Lung (tissue), 17 donors: ENCODE measurements at places on chromosomes 3 and 15.
A peak's percentile ranks its signal among the peaks of the same experiment; 100 is the strongest.

- DNase-seq = peak; percentile 78
These were observed 45.3 kb downstream of the TCF12 start for GRCh38 chr15:56963710-56964109.

DNA sequence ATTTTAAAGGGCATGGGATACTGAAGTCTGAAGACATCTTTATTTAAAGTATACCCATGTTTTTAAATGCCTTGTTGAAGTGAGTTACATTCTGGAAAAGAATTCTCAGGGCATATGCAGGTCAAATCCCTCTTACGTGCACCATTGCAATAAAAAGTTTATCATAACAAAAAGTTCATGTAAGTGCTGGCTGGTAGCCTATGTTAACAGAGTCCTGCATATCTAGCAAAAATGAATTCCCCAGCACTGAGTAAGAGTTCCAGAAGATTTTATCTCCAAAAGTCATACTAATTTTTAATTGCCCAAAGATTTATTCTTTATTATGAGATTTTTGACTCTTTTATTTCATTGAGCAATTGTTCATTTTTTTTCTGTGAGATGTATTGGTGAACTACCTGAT, 104.7 kb upstream of the ROBO1 start:
- DNase-seq = no peak

- no peak for DNase-seq
These were observed 111.2 kb upstream of the NANOGP8 start for GRCh38 chr15:35196273-35196672.

DNA sequence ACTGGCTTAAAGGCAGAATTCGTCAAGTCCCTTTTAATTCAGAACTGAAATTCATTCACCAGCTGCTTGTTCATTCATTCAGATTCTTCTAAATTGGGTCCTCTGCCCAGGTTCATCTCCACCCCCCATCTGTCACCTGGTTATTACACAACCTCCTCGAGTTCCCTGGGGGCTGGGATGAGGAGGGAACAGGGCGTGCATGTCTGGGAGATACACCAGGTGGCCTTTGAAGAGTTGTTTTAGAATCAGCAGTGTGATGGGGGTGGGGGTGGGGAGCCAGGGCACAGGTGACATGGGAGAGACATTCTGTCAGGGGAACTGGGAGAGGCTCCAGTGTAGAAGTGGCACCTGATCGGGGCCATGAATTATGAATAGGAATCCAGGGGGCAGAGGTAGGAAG, 8.2 kb downstream of the SNX33 start:
- DNase-seq = no peak

DNA sequence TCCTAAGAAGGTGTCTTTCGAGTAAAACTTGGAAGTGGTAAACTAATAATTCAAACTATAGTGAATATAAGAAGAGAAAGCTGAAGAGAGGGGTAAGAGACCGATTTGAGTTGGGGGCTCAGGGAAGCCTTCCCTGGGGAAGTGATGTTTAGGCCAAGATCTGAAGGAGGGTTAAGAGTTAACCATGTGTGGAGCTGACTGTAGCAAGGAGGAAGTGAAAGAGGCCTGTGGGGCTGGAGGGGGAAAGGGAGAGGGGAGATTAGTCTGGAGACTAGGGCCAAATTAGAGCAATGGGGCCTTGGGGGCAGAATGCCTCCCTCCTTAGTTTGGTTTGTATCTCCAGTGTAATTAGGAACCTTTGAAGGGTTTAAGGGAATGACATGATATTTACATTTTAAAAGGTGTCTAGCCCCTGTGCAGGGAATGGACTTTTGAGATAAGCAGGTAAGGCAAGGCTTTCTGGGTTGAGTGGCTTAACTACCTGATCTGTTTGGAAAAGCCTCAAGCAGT, 2.2 kb downstream of the ZNF592 start:
- DNase-seq = no peak

DNA sequence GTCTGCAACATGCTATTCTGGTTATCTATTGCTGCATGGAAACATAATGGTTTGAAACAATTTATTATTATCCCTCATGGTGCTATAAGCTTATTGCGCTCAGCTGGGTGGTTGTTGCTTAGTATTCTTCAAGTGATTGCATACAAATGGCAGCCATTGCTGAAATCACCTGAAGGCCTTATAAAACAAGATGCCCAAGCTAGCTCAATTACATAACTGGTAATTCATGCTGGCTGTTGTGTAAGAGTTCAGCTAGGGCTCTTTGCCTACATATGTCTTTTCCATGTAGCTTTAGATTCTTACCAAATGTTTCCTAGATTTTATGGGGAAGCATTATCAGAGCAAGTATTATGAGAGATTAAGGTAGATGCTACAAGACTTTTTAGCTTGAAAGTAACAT, 644.0 kb upstream of the CBLB start:
- no peak for DNase-seq

DNA sequence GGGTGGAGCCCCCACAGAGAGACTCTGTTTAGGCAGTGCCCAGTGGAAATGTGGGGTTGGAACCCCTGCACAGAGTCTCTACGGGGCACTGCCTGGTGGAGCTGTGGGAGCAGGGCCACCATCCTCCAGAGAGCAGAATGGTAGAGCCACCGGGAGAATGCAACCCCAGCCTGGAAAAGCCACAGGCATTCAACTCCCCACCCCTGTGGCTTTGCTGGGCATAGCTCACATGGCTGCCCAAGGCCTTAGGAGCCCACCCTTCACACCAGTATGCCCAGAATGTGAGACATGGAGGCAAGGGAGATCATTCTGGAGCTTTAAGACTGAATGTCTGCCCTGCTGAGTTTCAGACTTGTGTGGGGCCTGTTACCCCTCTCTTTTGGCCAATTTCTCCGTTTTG, 19.0 kb upstream of the CHCHD6 start:
- no peak for DNase-seq

GRCh38 chr15:56207092-56207491, 36.6 kb downstream of the RFX7 start:
- no peak for DNase-seq

- DNase-seq = peak; percentile 47
These were observed at the start of gene HRH1 for GRCh38 chr3:11154036-11154952. HRH1 (plus strand) TSS chr3:11154493; CDS start chr3:11259038, 104,545 bp downstream.

DNA sequence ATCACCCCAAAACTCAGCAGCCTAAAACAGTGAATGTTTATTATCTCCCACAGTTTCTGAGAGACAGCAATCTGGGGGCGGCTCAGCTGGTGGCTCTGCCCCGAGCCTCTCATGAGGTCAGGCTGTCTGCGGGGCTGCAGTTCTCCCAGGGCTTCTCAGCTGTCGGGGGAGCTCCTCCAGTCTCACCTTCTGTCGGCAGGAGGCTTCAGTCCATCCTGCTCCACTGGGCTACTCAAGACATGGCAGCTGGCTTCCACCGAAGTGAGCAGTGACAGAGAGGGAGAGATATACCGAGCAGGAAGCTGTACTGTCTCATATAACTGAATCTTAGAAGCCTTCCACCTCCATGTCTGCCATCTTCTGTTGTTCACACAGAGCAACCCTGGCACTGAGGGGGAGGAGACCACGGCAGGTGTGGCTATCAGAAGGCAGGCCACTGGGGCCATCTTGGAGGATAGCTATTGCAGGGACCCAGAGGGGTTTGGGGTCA, 72.8 kb upstream of the ITGA11 start:
- no peak for DNase-seq

- no peak for DNase-seq
These were observed 124.2 kb downstream of the SLC25A26 start for GRCh38 chr3:66344848-66345578.

- DNase-seq = peak; percentile 61
These were observed 103.1 kb downstream of the HCN4 start for GRCh38 chr15:73265536-73266153.

DNA sequence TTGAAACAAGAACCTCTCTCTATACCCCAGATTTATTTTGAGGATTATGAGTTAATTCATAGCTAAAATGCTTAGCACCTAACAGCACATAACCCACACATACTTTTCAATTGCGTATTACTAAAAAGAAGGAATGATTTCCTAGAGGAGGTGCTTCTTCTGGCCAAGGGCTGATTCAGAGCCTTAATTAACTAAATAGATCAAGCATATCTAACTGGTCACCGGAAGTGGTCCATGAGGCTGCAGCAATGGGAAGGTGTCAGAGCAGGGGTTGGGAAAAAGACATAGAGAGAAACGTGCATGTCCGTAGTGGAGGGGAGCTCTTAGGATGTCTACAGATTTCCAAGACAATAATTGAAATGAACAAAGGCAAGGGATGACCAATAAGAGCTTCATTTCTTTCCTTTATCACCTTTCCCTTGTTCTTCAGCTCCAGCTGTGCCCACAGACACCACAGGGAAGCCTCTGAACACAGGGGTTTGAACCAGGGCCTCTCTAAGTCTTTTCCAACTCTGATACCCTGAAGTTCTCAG, 467 bp downstream of the HGD start:
- DNase-seq = no peak

GRCh38 chr3:43461345-43461744, 160.5 kb downstream of the ANO10 start:
- no peak for DNase-seq

- no peak for DNase-seq
These were observed 67.9 kb upstream of the CCDC54 start for GRCh38 chr3:107309312-107309711.

DNA sequence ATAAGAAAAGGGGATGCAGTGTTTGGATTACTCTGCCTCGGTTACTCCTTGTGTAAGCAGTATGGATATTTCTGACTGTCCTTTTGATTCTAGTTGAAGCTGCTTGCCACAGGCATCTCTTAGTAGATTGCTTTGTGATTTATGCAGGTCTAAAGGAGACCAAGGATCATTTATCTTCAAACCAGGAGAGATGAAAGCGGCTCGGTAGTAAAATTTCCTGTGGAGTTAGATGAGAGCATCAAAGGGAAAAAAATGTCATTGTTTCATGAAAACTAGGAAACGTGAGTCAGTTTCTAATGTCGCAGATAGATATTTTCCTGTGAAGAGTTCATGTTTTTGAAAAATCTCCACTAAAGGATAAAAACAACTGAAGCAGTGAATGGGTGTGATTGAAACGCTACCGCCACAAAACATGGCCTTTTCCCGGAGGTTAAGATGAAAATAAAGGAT, 254.0 kb upstream of the TBL1XR1 start:
- DNase-seq = no peak

DNA sequence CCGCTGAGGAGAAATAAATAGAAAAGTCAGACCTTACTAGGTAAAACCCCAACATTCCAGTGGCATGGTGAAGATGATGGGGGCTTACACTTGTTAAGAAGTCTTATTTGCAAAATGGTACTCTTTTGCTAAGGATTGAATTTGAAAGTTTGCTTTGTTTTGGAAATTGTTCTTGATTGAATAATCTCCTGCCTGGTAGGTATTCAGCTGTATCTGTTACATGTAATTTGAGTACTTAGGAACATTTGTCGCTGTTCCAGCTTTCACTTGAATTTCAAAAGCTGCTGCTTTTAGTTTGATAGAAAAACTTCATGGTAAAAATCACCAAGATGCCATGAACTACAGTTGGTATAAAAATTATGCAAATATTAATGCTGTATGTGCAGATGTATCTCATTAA, 44.6 kb downstream of the TFG start:
- DNase-seq = peak; percentile 31

DNA sequence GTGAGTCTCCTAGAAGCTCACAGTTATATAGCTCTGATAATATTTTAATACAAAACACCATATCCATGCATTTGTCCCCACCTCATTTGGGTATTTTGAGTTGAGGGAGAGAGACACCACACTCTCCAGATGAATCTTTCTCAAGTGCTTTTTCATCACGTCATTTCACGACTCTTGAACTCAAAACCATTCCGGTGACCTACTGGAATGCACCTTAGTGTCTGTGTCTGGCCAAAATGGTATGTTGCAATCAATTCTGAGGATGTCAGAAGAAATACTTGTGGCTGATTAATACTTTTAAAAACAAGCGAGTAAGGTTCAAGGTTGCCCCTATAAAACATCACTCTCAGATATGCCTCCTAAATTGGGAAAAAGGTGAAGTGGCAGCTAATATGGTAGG, 352.6 kb upstream of the ICE2 start:
- DNase-seq = no peak

GRCh38 chr3:49410846-49411534, 786 bp downstream of the RHOA start:
- DNase-seq = peak; percentile 40

DNA sequence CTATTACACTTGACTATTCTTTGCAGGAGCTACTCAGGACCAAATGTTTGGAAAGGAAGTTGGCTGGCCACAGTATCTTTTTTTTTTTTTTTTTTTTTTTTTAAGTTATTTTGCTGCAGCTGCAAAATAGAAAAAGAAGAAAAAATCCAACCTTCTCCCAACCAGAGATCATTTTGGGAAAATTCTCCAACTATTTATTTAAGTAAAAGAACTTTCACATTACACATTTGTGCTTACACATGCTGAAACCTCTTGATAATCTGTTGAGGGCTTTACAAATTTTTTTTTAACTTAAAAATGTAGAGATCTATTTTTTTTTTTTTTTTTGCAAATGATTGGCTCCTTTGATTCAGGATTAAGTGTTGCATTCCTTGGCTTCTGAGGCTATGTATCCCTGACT, 148.0 kb downstream of the POLR2M start:
- peak; percentile 63 for DNase-seq

GRCh38 chr15:44782516-44782915, 46.2 kb downstream of the TRIM69 start:
- no peak for DNase-seq

- no peak for DNase-seq
These were observed 33.3 kb downstream of the ZNF609 start for GRCh38 chr15:64493641-64494040.

DNA sequence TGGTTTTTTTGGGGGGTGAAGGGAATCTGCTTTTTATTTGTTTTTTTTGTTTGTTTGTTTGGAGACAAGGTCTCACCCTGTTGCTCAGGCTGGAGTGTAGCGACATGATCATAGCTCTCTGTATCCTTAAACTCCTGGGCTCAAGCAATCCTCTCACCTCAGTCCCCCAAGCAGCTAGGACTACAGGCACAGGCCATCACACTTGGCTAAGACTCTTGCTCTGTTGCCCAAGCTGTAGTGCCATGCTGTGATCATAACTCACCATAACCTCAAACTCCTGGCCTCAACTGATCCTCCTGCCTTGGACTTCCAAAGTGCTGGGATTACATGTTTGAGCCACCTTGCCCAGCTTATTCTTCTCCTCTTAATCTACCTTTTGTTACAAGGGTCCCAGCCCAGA, 31.8 kb downstream of the GPR176 start:
- no peak for DNase-seq

DNA sequence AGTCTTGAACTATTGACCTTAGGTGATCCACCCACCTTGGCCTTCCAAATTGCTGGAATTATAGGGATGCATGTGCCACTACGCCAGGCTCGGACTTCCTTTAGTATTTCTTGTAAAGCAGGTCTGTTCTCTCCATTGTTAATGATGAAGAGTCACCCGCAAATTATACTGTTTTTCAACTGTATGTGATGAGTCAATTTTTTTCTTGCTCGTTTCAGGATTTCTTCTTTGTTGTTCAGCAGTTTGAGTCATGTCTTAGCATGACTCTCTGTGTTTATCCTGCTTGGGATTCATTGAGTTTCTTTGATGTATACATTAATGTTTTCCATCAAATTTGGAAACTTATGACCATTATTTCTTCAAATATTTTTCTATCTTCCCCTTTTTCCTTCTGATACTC, 28.9 kb downstream of the GRAMD1C start:
- no peak for DNase-seq
